ENCODE measurements at places on chromosomes 6 and 20.

- DNase-seq, result no peak
Observed at GRCh38 chr6:127100510-127101140, 17.8 kb upstream of the RSPO3 start.

DNA sequence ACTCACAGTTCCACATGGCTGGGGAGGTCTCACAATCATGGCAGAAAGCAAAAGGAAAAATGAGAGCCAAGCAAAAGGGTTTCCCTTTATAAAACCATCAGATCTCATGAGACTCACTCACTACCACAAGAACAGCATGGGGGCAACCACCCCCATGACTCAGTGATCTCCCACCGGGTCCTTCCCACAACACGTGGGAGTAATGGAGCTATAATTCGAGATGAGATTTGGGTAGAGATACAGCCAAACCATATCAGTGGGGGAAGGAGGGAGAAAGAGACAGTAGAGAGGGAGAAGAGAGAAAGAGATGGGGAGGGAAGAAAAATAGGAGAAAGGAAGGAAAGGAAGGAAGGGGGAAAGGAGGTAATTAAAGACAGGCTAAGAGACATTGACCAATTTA lies 30.1 kb downstream of the GMDS start:
- DNase-seq, result no peak

GRCh38 chr6:30167101-30167500 lies 3.8 kb downstream of the TRIM15 start:
- no peak for DNase-seq

- DNase-seq, result no peak
Observed at GRCh38 chr6:107731422-107732319, 92.4 kb downstream of the SCML4 start.

- DNase-seq, result no peak
Observed at GRCh38 chr6:156827382-156827781, 50.2 kb downstream of the ARID1B start.

All from Right ventricle myocardium inferior (tissue), 1 donor.